ENCODE measurements at places on chromosomes 6 and 20.

GRCh38 chr20:62550087-62550632, 74.4 kb upstream of the GATA5 start:
- DNase-seq: no peak

- DNase-seq: no peak
These were observed 77.6 kb upstream of the GGTLC1 start for GRCh38 chr20:24066076-24066700.

GRCh38 chr6:3523271-3523670, 66.4 kb upstream of the SLC22A23 start:
- DNase-seq: no peak

- DNase-seq: no peak
These were observed 76.6 kb downstream of the TRERF1 start for GRCh38 chr6:42375007-42375635.

DNA sequence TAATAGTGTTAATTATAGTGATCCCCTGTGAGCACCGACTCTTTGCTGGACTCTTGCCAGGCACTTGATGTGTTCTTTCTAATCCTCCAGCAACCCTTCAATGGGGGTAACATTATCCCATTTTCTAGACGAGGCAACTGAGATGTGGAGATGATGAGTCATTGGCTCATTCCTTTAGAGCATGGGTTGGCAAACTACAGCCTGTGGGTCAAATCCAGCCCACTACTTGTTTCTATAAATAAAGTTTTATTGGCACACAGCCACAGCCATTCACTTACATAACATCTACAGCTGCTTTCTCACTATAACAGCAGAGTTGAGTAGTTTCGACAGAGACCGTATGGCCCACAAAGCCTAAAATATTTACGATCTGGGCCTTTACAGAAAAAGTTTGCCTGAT, 249.5 kb upstream of the KCNG1 start:
- DNase-seq: no peak

GRCh38 chr6:166955121-166955864, 1.1 kb downstream of the RNASET2 start:
- DNase-seq: no peak

DNA sequence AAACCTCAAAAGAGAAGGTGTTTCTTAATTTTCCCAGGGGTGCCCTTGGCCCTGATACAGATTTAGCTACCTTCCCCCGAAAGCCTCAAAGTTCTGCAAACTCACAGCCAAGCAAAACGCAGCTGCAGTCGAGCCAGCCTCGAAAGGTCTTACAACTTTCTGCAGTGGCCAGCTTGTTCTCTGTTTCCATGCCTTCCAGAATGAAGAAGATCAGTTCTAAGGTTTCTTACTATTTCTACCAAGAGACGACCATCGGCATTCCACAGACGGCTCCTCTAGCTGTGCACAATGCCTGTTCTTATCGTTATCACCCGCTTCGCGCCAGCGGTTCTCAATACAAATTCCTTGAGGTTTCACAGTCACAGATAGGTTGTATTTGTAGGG, 28.5 kb upstream of the CCR6 start:
- DNase-seq: no peak
